ENCODE measurements at places on chromosomes 13 and 19.

- DNase-seq, result no peak
Observed at GRCh38 chr19:2329501-2329916, 1.0 kb downstream of the SPPL2B start.

DNA sequence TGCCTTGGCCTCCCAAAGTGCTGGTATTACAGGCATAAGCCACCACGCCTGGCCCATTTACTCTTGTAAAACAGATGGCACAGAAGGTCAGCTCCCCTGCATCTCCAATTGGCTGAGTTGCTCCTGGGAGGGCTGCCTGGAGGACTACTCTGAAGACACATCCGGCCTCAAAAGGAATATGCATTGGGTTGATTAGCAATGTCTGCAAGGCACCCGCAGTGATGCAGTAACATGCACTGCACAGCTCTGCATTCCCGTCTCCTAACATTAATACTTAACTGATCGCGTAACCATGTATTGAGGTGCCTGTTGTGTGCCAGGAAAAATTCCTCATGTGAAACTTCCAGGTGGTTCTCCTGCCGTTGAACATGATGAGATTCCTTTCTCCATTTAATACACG is 5.0 kb downstream of the ELAVL3 start:
- no peak for DNase-seq

DNA sequence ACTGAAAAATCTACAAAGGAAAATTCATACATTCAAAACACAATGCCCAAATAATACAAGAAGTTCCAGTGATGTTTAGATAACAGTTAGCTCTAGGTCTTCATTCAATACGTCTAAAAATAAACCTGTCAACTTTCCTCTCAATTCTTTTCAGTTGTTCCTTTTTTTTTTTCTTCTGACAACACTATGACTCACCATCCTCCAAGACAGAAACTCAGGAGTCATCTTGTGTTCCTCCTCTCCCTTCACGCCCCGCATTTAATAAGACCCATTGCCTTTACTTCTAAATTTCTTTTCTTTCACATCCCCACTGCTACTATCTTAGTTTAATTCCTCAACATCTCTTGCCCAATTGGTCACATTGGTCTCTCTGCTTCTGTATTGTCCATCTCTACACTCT is 759.9 kb downstream of the GPC5 start:
- DNase-seq, result no peak

GRCh38 chr19:4088975-4089374 is 22.3 kb upstream of the ZBTB7A start:
- peak; percentile 94 for DNase-seq

DNA sequence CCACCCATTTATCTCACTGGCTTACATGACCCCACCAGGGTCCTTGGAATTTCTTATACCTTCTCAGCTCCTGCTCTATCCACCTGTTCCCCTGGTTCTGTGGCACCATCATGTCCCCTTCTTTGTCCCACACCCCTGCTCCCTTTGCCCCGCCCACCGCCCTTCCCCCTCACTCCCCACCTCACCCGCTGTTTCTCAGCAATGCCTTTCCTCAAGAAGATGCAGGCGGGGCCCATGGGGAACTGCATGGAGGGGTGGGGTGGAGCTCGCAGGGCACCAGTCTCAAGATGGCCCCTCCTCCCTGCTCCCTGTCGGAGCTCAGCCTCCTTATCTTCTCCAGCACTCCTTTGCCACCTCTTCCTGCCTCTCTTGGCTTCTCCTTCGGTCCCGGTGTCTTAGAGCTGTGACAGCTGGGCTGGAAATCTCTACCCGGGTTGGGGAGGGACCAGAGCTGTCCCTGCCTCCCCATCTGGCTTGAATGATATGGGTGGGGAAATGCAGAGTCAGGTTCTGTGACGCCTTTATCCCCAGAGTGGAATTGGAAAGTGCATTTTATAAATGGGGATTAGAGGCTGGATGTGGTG is at the start of gene CABP5:
Gene CABP5, minus strand, starts transcription at position 405 of the 584 bp plus-strand sequence. Its CDS starts 157 bp downstream, at position 248.
- no peak for DNase-seq

- no peak for DNase-seq
Observed at GRCh38 chr13:110887597-110888333, 27.1 kb downstream of the ANKRD10 start.

DNA sequence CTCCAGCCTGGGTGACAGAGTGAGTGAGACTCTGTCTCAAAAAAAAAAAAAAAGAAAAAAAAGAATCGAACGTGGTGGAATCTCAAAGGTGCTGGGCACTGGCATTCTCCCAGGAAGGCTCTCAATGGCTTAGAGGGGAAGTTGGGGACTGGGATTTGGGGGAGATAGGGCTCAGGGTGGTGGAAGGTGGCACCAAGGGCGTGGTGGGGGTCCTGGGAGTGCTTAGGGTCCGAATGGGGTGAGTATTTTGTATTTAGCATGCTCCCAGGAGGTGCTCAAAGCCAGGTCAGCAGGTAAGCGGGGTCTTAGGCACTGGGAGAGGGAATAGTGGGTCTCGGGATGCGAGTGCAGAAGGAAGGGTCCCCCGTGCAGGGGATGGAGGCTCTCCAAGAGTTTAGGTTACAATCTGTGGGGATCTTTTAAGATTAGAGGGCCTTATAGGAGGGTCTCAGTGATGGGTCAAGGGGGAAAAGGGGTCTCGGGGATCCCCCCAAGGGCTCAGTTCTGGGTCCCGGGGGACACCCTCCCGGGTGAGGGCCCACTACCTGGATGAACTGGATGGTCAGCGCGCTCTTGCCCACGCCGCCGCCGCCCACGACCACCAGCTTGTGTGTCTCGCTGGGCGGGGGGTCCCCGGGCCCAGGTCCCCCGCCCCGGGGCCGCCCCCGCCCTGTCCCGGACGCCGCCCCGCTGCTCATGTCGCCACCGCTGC is 386 bp downstream of the RRAS start:
- no peak for DNase-seq

DNA sequence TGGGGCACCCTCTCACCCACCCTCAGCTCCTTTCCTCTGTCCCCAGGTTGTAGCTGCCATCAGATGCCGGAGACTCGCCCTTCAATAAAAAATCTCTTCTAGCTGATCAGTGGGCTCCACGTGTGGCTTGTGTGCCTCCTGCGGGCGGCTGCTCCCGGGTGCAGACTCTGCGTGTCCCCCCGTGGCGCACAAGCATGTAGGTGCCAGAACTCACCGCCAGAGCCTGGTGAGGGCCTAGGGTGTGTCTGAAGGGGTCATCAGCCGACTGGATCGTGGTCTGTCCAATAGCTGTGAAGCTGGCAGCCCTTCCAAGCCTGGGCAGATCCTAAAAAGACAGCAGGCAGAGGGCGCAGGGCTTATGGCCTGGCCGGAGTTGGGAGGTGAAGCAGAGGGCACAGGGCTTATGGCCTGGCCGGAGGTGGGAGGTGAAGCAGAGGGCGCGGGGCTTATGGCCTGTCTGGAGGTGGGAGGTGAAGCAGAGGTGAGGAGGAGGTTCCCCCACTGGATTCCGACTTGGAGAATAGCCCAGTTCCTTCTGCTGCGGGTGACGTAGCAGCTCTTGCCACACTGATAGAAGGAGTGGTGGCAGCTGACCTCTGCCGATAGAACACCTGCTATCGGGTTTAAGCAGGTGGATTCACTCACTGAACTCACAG is 11.7 kb downstream of the NOP53 start:
- no peak for DNase-seq

GRCh38 chr13:107808389-107808788 is 406.9 kb downstream of the LIG4 start:
- no peak for DNase-seq

DNA sequence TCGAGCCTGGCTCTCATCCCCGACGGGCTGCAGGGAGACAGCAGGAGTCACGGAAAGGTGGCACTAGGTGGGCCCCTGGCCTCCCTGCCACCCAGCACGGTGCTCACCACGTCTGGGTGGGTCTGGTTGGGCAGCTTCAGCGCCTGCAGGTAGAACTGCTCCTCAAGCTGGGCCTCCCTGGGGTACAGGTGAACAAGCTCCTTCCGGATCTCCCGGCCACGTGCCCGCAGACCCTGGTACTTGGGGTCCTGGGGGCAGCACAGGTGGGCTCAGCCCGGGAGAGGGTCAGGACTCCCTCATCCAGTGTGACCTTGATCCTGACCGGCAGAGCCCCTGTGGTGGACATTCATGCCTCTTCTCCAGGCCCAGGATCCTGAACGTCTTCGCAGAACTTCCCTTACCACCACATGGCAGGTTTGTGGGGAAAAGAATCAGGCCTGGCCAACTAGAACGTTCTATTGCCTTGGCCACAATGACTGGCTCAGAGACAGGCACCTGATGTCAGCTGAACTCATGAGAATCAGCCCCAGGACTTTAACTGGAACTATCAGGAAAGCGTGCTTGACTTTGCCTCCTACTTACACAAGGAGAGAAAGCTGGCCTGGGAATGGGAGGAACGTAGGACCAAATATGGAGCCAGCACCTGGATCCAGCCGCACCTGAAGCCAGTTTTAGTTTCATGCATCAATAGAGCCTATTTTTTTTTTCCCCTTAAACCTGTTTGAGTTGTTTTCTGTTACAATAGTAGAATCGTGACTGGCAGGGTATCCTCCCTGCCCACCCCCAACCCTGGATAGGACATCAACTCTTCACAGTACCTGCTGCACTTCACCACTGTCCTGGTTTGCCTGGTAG is 8.9 kb downstream of the SARS2 start:
- DNase-seq, result no peak

- DNase-seq, result no peak
Observed at GRCh38 chr13:111187960-111188541, 72.9 kb downstream of the ARHGEF7 start.

DNA sequence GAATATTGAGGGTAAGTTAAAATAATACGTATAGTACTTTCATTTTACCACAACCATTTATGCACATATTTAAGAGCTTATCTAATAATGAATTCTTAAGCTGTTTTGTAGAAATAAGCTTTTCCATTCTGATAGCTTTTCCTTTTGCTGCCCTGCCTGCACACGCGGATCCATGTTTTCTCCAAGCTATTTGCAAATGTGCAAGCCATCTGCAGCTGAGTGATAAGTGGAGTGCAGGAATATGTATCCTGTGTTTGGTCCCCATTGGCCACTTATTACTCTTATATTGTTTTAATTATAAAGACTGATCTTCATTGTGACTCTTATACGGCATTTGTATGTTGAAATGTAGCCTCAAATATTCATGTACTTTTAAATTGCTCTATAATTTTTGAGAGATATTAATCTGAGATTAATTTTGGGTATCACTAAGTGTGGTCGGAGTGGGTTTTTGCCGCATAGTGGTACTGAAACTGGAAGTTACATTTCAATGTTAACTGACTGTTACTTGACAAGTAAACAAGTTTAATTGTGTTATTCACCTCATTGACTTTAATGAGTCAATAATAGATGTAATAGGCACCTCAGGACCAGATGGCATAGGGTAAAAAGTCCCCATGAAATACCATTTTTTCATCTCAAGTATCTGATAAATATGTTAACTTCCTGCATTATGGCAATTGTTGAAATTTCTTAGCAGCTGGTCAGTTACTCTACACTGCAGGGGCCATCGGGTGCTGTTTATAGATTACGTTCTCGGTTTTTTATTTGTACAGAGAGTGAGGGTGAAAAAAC is 1567.4 kb downstream of the EFNB2 start:
- DNase-seq, result no peak

DNA sequence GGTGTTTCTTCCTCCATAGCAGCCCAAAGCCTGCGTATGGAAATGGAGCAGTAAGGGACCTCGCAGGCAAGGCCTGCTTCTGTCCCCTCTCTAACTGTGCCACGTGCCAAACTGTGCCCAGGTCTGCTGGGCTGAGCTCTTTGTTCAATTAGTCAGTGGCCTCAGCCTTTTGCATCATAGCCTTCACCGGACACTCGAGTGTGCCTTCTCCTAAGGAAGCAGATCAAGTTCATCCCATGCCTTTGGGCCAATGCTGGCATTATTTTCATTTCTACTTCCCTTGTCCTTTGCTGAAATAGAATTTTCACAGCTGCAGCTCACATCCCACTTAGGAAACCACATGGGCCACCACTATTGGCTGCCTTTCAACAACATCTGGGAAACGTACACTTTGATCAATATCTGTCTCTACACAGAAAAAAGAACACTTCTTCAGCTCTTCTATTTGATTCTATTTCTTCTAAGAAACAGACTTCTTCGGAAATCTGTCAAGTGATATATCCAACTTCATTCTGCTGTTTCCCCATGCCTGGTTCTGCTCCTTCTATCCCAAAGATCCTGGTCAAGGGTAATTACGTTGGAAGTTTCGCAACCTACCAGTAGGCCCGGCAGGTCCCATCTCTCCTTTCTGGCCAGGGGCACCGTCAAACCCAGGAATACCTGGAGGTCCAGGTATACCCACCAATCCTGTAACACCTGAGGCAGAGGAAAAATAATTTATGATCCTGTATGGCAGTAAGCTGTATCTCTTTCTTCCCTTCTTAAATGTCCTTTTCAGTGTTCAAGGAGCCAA is 143.9 kb downstream of the COL4A1 start:
- DNase-seq, result no peak

DNA sequence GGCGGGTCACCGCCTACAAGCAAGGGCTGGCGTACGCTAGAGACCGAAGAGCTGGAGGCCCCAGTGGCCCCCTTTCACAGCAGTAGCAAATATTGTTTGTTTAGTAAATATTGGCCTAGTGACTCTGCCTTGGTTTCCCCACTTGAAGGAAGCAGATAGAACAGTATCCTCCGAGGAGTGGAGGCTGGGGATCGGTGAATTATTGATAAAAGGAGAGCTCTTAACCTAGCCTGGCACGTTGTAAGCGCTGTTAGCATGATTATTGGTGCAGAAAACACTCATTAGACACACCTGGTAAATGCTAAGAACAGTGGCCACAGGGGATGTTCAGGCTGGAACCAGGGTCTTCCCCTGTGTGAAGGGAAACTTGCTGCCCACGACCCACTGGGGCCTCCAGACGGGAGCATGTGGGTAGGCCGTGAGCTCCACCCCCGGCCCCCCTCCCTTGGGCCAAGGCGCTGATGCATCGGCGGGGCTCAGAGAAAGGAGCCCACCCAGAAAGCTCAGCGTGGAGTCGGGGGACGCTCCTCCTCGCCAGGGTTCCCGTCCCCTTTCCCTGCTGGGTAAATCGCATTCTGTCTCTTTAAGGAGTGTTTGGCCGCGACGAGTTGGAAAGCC is 2.3 kb downstream of the IER2 start:
- no peak for DNase-seq

GRCh38 chr13:103859952-103860351 is 793.7 kb upstream of the SLC10A2 start:
- no peak for DNase-seq

- DNase-seq, result no peak
Observed at GRCh38 chr13:83352391-83352790, 529.9 kb downstream of the SLITRK1 start.

- DNase-seq, result no peak
Observed at GRCh38 chr13:37651891-37652290, 53.3 kb upstream of the POSTN start.

DNA sequence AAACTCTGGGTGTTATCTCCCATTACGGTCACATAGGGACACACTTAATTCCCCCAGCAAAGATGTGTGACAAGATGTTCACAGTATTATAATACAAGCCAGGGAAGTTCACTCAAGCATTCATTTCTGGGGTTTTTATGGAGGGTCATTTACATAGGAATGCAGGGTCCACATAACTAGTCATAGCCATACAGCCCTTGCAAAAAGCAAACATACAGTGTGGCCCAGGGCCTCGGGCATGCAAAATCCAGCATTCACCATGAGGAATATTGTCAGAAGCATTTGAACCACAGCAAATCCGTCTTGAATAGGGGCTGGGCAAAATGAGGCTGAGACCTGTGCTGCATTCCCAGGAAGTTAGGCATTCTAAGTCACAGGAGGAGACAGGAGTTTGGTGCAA is 13.0 kb upstream of the ZNF460 start:
- DNase-seq, result no peak

GRCh38 chr13:93328943-93329342 is 102.3 kb downstream of the GPC6 start:
- DNase-seq, result no peak

GRCh38 chr13:38685974-38686576 is 802 bp upstream of the FREM2 start:
- no peak for DNase-seq

All from T-helper 2 cell (primary cell).